ENCODE measurements at places on chromosomes 12 and 14.

- no peak for DNase-seq
Measured at GRCh38 chr14:62947301-62947700, 98.0 kb downstream of the KCNH5 start.

- no peak for DNase-seq
Measured at GRCh38 chr14:33986804-33987203, 35.9 kb upstream of the EGLN3 start.

DNA sequence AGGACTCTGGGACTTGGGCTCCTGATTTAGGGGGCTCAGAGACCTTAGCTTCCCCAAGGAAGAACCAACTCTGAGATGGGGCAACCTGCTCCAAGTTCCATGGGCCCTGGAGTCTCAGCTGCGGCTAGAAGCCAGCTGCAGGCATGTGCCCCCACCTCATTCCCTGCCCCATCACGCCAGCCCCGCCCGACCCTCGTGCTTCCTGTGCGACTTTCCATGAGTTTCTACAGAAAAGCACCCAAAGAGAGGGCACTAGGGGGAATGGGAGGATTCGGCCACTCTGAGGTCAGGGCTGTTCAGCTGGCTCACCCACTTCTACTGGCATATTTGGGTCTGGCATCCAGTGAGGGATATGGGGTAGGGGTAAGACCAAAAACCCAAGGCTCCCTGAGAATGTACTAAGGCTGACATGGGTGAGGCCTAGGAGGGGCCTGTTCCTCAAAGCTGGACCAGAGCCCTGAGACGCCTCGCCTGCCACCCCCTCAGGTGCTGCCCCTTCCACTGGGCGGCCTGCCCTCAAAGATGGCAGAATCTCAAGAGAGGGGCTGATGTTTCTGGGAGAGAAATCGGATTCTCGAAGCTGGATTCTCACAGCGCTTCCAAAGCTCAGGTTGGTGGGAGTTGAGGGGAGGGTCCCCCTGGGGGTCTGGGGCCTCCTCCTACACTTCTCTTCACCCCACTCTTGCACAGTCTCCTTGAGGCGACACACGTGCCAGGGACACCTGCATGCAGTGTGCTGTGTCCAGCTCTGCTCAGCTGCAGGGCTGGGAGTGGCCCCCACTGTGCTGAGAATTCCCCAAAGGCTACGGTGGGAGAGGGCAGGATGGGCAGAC is 22.1 kb downstream of the FAIM2 start:
- DNase-seq = no peak

DNA sequence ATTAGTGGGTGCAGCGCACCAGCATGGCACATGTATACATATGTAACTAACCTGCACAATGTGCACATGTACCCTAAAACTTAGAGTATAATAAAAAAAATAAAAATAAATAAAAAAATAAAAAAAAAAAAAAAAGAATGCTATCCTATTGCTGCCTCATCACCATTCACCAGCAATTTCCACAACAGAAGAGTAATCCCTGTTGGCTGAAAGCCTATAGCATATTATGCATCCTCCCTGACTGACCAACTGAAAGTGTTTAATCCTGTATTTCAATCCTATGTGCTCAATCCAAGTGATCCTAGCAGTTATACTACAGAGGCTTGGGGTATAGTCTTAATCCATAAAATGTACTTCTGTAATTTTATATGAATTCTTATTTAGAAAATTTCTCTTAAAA is 18.5 kb downstream of the DICER1 start:
- DNase-seq = no peak

- no peak for DNase-seq
Measured at GRCh38 chr12:123546281-123546680, 12.8 kb upstream of the RILPL1 start.
